ENCODE measurements at places on chromosomes 3 and 15.

DNA sequence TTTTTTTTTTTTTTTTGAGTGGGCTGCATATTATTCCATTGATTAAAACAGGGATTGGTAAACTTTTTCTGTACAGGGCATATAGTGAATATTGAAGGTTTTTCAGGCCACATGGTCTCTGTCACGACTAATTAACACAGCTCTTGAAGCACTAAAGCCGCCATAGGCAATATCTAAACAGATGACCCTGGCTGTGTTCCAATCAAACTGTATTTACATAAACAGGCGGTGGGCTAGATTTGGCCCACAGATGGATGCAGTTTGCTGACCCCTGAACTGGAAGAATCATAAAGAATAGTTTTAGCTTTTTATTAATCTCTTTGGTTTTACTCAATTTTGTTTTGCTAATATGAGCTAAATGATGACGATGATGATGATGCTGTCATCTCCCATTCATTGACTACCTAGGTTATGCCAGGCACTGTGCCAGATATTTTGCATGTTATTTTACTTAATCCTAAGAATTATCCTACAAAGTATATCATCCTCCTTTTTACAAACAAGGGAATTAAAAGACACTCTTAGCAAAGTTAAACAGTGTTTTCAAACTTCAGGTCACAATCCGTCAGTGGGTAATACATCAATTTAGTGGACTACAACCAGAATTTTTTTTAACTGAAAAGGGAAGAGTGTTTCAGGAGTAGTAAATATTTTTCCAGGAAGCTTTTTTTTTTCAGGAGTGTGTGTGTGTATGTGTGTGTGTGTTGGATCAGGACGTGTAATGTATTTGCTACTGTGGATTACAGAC, 54.3 kb downstream of the LMCD1 start:
- DNase-seq, result no peak

- DNase-seq, result no peak
These were observed 243.9 kb upstream of the UMPS start for GRCh38 chr3:124486324-124486723.

GRCh38 chr3:53626876-53627275, 132.5 kb downstream of the CACNA1D start:
- no peak for DNase-seq

- DNase-seq, result peak; percentile 9
These were observed 6.7 kb downstream of the IDH2 start for GRCh38 chr15:90095521-90095959.

DNA sequence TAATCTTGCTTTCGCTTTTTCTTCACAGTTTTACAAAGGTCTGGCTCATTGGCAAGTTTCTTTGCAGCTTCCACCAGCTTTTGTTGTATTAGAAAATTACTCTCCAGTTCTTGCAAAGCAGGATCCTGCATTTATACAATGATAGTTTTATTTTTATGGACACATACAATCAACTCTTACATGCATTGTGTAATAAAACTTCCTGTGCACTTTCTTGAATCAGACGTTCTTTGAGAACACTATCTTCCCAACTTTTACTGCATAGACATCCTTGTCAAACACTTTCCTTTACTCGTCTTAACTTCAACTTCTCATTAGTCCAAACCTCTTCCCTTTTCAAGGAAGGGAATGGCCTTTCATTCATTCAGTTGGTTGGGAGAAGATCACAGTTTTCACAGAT, 71.4 kb upstream of the LMOD3 start:
- DNase-seq, result no peak

DNA sequence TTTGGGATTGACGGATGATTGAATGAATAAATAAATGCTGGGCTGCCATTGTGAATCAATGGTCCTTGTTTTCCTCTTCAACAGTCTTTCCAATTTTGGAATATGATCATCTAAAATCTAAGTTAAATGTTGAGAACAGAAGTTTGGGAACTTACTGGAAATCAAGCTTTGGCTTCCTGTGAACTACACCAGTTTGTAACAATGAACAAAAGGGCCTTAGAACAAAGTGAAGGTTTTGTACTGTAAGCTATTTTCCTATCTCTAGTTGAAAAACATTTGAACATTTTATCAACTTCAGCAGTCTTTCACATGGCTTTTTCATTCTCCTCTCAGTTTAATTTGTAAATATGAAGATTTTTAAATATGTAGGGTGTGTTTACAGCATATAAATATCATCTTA, 66.3 kb downstream of the RUBCN start:
- no peak for DNase-seq

GRCh38 chr15:55992769-55993110, 672 bp downstream of the NEDD4 start:
- no peak for DNase-seq

GRCh38 chr15:67548862-67549651, 6.6 kb downstream of the MAP2K5 start:
- no peak for DNase-seq

- no peak for DNase-seq
These were observed 114.4 kb downstream of the RYR3 start for GRCh38 chr15:33425142-33425541.

GRCh38 chr3:192170659-192171058, 556.7 kb downstream of the FGF12 start:
- DNase-seq, result no peak

DNA sequence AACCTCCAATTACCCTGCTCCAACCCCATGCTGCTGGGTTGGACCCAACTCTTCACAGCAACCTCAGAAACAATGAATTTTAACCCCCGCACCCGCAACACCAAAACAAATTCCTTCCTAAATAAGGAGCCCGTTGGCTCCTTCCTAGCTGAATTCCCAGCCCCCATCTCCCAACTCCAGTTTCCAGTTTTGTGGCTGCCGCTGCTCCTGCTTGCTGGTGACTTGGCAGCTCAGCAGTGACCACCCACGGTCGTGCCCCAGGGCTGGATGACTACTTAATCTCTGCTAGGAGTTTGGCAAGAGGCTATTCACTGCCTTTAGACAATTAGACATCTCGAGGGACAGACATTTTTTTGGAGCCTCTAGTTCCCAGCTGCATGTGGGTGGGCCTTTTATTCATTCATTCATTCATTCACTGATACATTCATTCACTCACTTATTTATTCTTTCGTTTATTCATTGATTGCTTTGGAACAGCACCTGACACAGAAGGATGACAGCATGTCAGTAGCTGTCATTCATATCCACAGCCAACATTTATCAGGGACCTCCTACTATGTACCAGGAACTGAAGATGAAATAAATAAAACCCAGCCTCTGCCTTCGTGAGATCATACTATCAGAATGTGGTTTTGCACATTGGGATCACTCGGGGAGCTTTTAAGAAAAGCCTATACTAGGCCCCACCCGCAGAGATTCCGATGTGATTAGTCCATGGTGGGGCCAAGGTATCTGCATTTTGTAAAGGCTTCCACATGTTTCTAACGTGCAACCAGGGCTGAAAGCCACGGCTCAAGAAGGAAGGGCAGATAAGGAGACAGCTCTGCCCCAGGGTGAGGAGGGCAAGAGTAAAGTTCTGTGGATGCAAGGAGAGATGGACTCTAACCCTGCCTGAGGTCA, 256.5 kb downstream of the SHQ1 start:
- no peak for DNase-seq

GRCh38 chr3:50588759-50589433, 19.6 kb downstream of the HEMK1 start:
- no peak for DNase-seq

DNA sequence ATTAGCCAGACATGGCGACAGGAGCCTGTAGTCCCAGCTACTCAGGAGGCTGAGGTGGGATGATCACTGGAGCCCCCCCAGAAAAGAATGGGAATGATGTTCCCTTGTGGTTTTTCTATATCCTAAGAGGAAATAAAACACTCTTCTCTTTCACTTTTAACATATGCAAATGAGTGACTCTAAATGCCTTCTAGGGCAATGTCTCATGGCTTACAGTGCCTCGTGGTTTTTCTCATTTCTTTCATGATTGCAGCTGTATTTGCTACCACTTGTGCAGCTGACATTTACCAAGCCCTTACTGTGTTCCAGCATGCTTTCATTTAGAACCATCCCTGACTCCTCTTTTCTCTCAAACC, 26.4 kb downstream of the STOML1 start:
- no peak for DNase-seq

DNA sequence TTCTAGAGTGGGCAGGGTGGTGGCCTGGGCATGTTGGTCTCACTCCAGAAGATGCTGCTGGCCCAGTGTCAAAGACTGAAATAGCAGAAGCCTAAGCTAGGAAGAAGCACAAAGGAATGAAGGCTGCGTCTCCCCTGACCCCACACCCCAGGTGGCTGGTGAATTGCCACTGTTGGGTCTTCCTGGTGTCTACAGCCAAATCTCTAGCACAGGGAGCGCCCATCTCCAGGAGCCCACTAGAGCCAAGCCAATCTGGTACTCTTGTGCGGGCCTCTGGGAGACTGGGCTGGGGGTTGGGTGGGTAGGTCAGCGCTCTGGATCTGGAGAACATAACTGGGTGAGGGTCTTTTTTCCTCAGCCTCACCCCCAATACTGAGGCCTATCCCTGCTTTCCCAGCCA, 894 bp downstream of the TUSC2 start:
- DNase-seq, result no peak

- no peak for DNase-seq
These were observed 127.5 kb downstream of the BDH1 start for GRCh38 chr3:197428117-197428801.

DNA sequence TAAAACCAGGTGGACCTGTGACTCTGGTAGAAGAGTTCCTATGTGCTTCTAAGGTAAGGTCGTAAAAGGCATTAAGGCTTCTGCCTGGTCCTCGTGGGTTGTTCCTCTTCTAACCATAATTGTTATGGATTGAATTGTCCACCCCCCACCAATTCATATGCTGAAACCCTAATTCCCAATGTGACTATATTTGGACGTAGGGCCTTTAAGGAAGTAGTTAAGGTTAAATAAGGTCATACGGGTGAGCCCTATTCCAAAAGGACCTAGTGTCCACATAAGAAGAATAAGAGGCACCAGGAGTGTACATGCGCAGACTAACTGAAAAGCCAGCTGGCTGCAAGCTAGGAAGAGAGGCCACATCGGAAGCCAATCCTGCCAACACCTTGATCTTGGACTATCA, 1.9 kb downstream of the ADPGK start:
- DNase-seq, result no peak

DNA sequence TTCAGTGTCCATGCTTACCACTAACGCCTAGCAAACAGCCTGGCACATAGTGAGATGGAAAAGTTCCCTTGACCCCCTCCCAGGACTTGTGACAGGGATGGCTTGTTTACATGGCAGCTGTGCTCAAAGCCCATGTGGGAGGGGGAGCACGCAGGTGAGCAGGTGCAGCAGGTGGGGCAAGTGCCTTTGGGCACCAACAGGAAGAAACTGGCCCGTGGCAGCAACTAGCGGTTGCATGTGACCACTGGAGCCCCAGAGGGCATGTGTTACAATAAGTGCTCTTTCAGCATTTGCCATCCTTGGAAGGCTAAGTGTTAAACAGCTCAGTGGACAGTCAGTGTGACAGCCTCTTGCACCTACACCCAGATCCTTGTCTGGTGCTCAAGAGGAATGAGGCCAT, 734.6 kb downstream of the TUSC7 start:
- no peak for DNase-seq

- DNase-seq, result peak; percentile 64
These were observed 128.6 kb downstream of the MYLK start for GRCh38 chr3:123755501-123755900.

DNA sequence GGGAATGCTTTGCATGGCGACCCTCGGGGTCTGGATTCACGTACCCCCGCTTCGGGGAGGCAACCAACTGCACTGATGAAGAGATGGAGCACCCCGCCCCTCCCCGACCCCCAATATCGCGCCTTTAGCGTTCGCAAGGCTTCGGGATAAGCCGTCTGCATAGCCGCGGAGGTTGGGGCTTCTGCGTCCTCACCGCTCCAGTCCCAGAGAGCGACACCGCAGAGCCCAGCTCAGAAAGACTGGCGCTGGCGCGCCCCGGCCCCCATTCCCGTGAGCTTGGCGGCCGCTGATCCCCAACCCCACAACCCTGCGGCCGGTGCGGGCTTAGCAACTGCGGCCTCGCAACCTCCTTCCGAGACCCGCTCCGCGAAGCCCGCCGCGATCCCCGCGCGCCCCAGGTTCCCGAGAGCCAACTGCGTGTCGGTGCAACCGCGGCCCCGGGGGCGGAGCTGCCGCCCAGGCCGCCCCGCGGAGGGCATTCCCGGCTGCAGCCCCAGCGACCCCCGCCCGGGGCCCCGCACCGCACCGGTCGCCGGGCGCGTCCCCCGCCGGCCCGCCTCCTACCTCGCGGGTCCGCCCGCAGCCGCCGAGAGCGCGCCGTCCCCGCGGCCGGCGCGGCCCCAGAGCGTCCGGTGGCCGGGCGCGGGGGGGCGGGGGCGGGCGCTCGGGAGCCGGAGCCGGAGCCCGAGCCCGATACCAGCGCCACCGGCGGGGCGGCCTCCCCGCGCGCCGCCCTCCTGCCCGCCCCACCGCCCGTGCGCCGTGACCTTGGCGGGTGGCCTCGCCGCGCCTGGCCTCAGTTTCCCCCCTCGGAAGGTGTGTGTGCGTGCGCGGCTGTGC, 79.5 kb downstream of the IQSEC1 start:
- no peak for DNase-seq

DNA sequence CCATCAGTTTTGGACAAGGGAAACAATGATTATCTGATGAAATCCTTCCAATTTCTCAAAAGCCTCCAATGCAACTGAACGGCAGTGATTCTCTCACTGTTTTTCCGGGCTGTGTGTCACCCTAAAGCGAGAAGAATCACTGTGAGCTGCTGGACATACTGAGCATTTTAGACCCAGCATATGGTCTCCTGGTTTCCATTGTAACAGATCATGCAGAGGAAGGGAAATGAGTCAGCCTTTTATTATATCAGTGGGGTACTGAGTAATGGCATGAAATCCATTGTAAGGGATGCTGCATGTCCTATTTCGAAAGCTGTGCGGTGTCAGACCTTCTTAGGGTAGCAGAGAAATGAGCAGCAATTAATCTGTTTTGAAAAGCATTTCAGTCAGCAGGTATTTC, 287.1 kb downstream of the IL5RA start:
- no peak for DNase-seq

DNA sequence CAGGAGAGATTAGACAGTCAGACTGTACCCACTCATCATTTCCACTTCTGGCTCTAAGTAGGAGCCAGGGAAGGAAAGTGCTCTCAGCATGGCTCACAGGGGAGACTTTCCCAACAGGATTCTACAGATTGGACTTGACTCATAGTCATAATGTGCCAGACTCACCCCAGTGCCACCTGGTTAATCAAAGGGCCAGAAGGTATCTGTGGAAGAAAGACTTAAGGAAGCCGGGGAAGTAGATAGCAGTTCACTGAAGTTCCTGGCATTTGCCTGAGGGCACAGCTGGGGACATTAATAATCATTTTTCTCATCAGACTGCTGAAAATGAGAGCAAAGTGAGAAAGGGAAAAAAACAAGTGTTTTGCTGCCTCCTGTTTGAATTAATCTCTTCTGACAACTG, 717.5 kb downstream of the TUSC7 start:
- DNase-seq, result no peak
